COLO829 (cell line): ENCODE measurements at places on chromosomes 1 and 21.

DNA sequence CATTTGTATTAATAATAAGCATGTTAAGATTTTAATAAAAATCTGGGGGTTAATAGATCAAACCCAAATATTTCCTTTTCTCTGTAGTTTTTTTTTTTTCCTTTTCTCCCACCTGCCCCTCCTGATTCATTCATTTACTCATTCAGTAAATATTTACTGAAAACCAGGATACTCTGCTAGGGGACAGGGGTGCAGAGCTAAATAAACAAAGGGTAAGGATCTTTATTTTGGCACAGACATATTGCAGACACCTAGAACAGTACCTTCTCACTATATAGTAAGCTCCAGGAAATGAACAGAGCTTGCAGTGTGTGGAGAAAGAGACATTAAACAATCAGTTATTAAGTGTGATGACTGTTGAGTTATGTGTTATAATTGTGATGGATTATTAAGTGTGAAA is 60.9 kb downstream of the AK5 start:
- DNase-seq: no peak

- no peak for DNase-seq
Measured at GRCh38 chr1:108880850-108881249, 4.1 kb downstream of the GPSM2 start.

GRCh38 chr1:155961937-155962336 is 16.4 kb downstream of the ARHGEF2 start:
- DNase-seq: no peak

- no peak for DNase-seq
Measured at GRCh38 chr1:47030170-47030805, 6.8 kb downstream of the CYP4X1 start.

DNA sequence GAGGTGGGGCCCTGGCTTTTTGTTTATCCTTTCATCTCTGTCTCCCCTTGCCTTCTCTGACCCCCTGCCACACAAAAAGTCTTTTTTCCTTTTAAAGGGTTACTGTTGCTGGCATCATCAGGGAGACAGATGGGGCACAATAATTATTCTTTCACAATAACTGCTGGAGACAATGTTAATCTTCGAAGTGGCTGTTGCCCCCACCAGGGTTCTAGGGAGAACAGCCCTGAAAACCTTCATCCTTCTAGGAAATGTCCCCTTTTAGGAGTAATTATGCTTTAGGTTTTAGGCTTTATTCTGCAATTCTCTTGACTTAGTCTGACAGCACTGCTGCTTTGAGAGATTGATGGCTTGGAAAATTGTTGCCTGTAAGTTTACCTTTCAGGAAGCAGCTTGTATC is 150.0 kb downstream of the NOS1AP start:
- no peak for DNase-seq

DNA sequence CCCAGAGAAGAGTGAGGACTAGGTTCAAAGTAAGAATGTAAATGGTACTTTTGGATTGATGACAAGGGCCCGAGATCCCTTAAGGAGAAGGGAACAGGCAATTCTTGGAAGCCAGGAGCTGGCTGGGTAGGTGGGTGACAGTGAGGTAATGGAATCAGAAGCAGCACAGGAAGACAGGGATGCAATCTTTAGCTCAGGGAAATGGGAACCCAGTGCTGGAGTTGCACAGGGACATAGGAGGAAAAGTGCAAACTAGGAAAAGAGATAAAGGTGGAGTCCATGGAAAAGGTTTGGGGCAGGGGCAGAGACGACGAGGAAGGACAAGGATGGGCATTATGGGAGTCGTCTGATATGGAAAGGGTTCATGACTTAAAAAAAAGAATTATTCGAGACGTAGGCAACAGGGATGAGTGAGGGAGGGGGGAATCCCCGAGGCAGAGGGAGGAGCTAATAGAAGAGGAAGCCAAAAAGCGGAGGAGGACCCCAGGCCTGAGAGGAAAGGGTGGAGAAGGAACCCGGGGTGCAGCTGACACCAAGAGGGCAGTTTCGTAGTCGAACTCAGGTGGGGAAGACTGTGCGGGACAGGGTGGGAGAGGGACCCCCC is 495 bp downstream of the PI4KB start:
- peak; percentile 68 for DNase-seq

- no peak for DNase-seq
Measured at GRCh38 chr1:218763538-218763937, 410.1 kb upstream of the LYPLAL1 start.

- no peak for DNase-seq
Measured at GRCh38 chr1:62117018-62117750, 77.5 kb upstream of the L1TD1 start.

DNA sequence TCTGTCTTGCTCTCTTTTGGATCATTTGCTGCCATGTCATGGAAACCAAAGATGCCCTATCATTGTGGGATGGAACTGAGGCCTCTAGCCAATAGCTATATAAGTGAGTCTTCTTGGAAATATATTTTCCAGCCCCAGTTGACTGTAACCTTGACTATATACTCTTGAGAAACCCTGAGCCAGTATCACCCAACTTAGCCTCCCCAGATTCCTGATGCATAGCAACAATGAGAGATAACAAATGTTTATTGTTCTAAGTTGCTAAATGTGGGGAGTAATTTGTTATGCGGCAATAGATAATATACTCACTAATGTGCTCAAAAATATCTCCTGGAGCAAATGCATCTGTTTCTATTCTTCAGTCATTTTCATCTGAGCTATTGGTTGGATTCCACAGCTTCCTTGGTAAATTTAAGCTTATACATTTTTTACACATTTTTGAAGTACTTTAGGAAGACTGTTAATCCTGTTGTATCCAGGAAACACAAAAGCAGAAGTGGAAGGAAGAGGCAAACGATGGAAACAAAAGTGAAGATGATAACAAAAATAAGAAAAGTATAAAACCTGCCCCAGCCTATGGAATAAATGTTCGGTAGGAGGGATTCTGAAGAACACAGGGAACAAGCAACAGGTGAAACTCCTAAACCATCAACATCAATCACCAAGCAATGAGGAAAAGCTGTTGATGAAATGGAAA is 6.3 kb upstream of the SRRM1 start:
- DNase-seq: no peak

GRCh38 chr1:55720261-55720660 is 505.1 kb upstream of the USP24 start:
- DNase-seq: no peak

DNA sequence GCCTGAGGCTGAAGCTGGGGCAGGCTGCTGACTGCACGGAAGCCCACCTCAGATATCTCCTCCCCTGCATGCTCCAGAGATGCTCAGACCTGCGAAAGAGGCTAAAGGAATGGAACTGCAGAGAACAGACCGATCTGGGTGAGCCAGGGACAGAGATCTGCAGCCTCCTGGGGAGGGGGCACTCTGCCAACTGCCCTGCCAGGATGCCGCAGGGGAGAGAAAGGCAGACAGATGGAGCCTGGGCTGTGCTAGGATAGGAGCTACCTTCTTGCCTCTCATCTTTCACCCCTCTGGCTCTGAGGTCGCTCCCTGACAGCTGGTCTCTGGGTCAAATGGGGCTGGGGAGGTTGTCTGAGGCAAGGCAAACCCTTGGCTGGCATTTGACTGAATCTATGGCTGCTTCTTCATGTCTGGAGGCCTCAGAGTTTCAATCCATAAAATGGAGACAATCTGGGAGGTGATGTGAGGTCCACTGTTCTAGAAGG is 238.2 kb downstream of the GRIK3 start:
- no peak for DNase-seq

- DNase-seq: no peak
Measured at GRCh38 chr1:32769524-32770220, 47.5 kb downstream of the YARS1 start.

GRCh38 chr21:23743821-23744220 is 1863.5 kb downstream of the MRPL39 start:
- no peak for DNase-seq

DNA sequence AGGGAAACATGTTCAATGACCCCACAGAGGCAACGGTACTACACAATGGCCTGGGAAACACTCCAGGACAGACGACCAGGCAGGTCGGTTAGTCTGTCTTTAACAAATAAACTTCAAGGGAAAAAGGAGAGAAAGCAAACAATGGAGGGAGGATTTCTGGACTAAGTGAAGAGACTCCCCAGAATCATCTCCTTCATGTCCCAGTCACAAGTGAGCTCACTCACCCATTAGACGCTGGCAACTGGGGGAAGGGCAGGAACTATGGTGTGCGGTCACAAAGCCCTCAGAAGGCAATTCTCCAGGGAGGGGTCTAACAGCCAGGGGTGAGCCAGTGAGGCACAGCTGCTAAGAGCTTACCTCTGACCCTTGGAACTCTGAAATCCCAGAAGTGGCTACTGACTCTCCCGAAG is 55.7 kb upstream of the NADK start:
- DNase-seq: no peak
